ENCODE measurements at places on chromosomes 5 and 9. TPM values are rescaled to one million over a fixed set of nuclear protein-coding genes. Genes with fewer than 3 reads are reported as not detected.
A peak's percentile ranks its signal among the peaks of the same experiment; 100 is the strongest.

DMRT3 gene
- not detected for total RNA-seq

PCDHA9 gene
- 0.05 TPM for total RNA-seq

PTPN3 gene
- total RNA-seq: 6.8 TPM

GPR150 gene
- 0.10 TPM for total RNA-seq

IL33 gene
- 44.3 TPM for total RNA-seq

DAPK1 gene
- 19.9 TPM for total RNA-seq

OR2Y1 gene
- not detected for total RNA-seq

TAF11L13 gene
- not detected for total RNA-seq

IRX2 gene
- total RNA-seq: 0.27 TPM

MTMR12 gene
- total RNA-seq: 24.9 TPM

- no peak for DNase-seq
Observed at GRCh38 chr5:14810928-14811572, 60.5 kb downstream of the ANKH start.

- DNase-seq: no peak
Observed at GRCh38 chr9:2531481-2531880, 90.1 kb upstream of the VLDLR start.

DNA sequence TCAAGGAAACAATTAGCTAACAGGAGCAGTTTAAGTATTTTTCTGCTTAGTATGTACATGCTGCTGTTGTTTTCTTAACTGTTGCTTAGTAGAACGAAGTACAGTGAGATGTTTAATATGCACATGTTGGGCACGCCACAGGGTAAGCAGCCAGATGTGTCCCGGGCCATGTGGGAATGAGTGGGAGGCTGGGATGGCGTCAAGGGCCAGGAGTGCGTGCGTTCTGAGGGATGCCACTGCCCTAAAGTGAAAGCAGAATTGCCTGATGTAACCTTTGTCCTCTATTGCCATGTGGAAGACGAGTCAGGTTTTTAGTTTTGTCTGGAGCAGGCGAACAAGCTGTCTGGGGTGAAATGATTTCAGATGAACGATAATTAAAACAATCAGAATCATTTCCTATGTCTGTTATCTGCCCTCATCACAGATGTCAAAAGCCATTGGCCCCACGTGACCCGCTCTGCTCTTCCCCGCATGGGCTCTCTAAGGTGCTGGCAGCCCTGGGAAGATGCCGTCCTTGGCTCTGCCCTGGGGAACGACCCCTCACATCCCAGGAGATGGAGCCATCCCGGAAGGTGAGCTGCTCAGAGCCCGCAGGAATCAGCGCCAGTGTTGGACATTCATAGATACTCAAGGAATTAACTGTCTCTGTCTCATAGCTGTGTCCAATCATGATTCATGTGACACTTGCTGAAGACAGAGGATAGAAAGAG is 356.6 kb upstream of the IRX4 start:
- no peak for DNase-seq

DNA sequence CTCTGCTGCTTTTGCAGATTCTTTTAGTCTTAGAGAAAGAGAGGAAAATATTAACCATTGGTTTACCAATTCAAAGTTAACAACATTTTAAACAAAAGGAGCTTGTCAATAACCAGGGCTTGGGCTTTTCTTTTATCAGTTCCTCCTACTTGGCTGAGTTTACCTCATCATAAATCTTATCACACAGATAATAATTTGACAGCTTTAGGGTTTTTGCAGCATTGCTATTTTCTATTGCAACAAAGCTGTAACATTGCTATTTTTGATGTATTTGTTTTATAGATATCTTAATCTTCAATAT is 9.8 kb upstream of the ABL1 start:
- no peak for DNase-seq

- no peak for DNase-seq
Observed at GRCh38 chr5:132423438-132423898, 54.0 kb downstream of the SLC22A5 start.

GRCh38 chr9:8683496-8683895 is 883.9 kb upstream of the DMAC1 start:
- DNase-seq: no peak

DNA sequence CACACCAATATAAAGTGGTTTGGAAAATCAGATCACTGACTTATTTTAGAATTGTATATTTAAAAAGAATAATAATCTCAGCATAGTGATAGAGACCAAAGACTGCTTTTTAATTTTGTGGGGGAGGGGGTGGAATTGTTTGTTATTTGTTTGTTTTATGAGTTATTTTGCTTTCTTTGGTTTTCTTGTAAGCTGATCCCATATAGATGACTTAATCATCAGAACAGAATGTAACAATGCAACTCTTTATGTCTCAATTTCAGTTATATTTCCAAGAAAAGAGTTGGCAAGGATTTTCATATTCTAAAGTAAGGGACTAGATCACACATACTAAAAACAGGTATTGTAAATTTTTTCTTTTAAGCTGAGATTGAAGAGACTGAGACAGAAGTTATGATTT is 984.9 kb downstream of the TLE4 start:
- no peak for DNase-seq

GRCh38 chr5:3025392-3025791 is 273.9 kb upstream of the IRX2 start:
- no peak for DNase-seq

GRCh38 chr9:38214432-38214831 is 145.4 kb upstream of the SHB start:
- no peak for DNase-seq

GRCh38 chr9:4894076-4894475 is 91.0 kb upstream of the JAK2 start:
- no peak for DNase-seq

GRCh38 chr5:68279984-68280383 is 64.4 kb downstream of the PIK3R1 start:
- no peak for DNase-seq

GRCh38 chr9:94082553-94082952 is 1.7 kb upstream of the PTPDC1 start:
- DNase-seq: no peak

DNA sequence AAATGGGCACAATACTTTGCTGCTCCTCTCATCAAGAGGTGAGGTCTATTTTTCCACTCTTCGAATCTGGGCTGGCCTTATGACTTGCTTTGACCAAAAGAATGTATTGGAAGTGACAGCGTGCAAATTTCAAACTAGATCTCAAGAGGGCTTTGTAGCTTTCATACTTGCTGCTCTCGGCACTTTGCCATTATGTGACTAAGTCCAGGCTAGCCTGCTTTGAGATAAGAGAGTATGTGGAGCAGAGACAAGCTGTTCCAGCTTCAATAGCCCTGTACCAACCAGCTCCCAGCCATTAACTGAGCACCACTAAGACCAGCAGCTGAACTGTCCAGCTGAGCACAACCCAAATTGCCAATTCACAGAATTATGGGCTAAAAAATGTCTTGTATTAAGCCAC is 124.6 kb downstream of the ACER2 start:
- no peak for DNase-seq

GRCh38 chr5:94690778-94691177 is 72.3 kb downstream of the SLF1 start:
- no peak for DNase-seq

DNA sequence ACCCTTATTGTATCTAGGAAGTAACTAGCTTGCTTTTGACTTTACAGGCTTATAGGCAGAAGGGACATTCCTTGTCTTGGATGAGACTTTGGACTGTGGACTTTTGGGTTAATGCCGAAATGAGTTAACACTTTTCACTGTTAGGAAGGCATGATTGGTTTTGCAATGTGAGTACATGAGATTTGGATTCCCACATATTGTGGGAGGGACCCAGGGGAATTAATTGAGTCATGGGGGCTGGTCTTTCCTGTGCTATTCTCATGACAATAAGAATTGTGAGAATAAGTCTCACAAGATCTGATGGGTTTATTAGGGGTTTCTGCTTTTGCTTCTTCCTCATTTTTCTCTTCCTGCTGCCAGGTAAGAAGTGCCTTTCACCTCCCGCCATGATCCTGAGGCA is 417.5 kb downstream of the HINT1 start:
- DNase-seq: no peak

DNA sequence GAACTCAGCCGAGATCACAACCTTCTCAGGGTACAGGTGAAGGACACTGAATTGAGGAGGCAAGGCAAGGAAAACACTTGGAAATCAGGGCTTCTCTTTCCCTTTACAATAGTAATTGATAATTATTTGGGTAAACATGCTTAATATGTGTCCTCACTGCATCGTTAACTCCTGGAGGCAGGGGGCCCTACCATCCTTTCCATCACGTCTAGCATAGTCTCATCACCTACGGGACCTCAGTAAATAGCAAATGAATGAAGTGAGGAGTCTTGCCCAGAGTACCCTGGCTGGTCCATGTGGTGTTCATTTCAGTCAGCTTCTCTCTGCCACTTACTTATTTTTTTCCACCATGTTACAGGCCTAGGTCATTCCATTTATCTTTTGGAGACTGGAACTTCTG is 2.3 kb downstream of the F2RL1 start:
- no peak for DNase-seq

- DNase-seq: peak; percentile 41
Observed at GRCh38 chr5:134114886-134115805, 665 bp downstream of the TCF7 start.

DNA sequence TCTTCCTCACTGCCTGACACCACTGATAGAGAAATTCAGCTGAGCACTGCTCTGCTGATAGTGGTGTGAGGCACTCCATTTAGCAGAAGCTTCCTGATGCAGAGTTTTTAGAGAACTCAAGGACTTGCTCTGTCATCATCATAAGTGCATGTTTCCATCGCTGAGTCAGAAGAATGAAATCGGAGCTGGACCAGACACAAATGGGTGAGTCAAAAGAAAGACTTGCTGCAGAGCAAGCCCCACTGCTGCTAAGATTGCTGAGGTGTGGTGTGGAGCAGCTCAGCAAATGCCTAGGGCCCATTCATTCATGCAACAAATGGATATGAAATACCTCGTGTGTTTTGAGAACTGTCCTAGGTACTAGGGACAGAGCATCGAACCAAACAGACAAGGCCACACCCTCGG is 410.2 kb upstream of the SLC30A5 start:
- peak; percentile 30 for DNase-seq

DNA sequence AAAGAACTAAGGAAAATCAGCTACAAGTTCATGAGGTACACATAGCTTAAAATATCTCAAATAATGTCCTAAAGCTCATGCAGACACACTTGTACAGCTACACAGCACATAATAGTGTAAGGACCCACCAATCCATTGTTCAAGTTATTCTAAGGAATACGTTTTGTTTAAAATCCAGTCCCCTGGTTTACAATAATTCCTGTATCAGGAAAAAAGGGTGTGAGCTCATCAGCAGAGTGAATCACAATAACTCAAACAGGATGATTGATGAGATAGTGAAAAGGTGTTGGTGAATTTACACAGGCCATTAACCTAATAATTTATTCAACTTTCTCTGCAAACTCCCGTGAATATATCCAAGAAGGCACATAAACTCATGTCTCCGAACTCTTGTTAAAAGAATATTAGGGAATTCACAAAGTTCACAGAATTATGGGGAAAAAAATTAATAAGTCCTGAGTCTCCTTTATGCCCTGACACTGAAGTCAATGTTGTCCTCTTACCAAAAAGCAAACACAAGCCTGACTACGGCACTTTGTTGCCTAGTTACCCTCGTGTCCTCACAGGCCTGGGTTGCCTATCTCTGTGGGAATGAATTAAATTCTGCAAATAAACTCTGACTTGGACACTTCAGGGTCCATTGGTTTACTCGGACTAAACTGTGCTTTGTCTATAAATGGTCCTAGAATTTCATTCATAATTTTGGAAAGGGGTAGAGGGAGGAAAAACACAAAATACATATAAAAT is 142.8 kb upstream of the PDE4D start:
- no peak for DNase-seq

- DNase-seq: no peak
Observed at GRCh38 chr5:134584662-134585061, 48.0 kb downstream of the SAR1B start.

DNA sequence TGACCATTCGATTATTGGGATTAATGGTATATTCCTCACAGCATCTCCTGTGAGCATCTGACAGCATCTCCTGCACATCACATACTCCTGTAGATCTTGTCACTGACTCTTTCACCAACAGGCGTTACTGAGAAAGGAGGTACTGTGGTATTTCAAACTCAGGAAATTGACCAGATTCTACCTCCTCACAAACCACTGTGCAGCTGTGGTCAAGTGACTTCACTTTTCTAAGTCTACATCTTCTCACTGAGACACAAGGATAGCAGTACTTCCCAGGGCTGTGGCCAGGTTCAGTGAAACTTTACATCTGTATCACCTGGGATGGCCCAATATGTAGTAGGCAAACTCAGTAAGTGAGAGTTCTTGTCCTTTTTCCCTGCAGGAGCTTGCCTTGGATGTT is 332.3 kb upstream of the ADAMTSL1 start:
- DNase-seq: no peak

GRCh38 chr5:179768326-179769085 is 25.3 kb upstream of the LTC4S start:
- DNase-seq: peak; percentile 12

GRCh38 chr5:175920231-175920811 is 47.8 kb downstream of the THOC3 start:
- DNase-seq: no peak

DNA sequence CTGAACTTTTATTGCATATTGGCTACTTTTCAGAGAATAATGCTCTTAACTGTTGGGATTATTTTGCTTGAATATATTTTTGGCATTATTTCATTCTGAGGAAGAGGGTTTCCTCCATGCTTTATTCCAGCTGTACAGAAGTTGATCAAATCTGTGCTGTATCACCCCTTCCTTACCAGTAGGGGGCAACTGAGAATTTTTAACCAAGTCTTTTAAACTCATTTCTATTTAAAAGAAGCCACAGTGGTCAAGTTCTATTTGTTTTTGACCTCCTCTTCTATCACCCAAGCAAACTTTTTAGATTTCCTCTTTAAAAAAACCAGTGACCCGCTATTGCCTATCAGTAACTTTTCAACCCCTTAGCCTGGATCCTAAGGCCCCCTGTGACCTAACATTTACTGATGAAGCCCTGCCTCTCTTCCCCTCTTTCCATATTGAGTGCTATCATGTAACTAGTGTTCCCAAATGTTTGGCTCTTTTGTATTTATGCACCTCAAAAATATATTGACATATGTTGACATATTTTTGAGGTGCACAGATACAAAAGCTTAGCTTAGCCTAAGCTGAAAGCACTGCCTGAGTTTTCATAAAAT is 80.6 kb downstream of the FBXO4 start:
- no peak for DNase-seq

GRCh38 chr5:65066387-65067146 is 297.8 kb downstream of the CWC27 start:
- no peak for DNase-seq

- DNase-seq: peak; percentile 91
Observed at GRCh38 chr5:1523793-1524480, at the start of gene LPCAT1. Gene LPCAT1 (minus strand): TSS chr5:1523960. CDS start chr5:1523844, 116 bp downstream.

DNA sequence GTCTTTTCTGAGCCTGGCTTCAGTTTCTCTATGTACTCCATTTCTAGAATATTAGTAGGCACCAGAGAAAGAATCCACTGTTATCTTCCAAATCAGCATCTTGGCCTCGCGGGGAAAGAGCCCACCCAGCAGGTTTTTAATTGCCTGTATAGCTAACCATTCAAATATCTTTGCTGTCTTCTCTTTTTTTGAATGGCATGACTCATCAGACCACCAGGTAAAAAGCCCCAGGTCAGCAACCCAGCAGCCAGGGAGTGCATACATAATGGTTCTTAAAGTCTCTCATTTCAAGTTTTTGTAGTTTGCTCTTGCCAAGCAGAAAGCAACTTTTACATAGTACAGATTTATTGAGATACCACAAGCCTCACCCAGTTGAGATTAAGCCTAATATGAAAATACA is 50.7 kb downstream of the TMEM167A start:
- DNase-seq: no peak
